GM23338 (cell line): ENCODE measurements at places on chromosomes 3 and 15. TPM values are rescaled to one million over a fixed set of nuclear protein-coding genes. Genes with fewer than 3 reads are reported as not detected.

DNA sequence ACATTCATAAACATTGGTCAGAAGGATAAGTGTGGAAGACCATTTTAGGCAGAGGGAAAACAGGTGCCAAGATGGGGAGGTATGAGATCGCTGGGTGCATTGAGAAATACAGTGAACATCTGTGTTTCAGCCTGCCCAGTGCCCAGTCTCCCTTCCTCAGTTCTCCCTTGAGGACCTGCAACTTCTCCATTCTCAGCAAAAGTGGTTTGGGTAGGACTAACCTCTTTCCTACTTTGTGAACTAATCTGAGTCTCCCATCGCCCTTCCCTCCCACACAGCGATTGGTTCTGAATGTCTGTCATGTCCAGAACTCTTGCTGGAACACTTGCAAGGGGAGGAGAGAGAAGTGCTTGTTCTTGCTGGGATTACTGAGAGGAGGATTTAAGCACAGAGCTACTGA is 10.9 kb upstream of the CCNL1 start:
- H3K36me3 ChIP-seq, result no peaks in the 10 kb centered on the region
- H3K4me1 ChIP-seq, result peaks cover 1% of the 10 kb centered on the region; the same call in 1 of the 2 replicates
- no peaks in the 10 kb centered on the region for H3K27me3 ChIP-seq
- no peak overlapping the region for H3K27ac ChIP-seq
- no peak for DNase-seq
- no peak overlapping the region for H3K4me3 ChIP-seq

GRCh38 chr3:55664387-55664786 is 177.3 kb upstream of the WNT5A start:
- no peak overlapping the region for H3K4me3 ChIP-seq
- H3K27me3 ChIP-seq, result no peaks in the 10 kb centered on the region
- no peak overlapping the region for H3K27ac ChIP-seq
- peak; percentile 52 for DNase-seq
- H3K36me3 ChIP-seq, result no peaks in the 10 kb centered on the region

DNA sequence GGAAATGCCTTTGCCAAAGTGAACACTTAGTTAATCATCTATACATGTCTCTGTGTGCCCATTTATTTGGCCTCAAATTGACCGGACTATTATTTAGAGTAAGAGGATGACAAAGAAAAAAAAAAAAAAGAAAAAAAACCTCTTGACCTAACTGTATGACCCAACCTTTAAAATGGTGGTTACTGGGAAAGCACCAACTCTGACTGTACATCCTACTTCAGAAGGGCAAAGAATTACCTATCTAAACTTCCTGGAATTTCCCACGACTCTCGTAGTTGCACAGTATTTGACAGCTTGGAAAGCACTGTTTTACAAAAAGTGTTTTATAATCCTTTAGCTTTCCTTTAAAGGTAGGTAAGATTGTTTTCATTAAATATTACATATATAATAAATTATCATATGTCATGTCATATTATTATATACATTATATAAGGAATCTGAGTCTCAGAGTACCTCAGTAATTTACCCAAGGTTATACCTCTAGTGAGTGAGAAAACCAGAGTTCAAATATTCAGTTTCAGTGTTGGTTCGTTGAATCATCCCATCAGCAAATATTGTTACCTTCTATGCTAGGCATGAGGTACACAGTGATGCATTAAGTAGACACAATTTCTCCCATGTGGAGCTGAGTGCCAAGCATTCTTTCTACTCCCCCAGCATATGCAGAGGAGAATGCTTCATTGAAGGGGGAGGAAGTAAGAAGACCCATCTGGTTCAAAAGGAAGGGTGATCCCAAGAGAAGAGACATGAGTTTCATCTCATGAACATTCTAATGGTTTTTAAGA is 5.0 kb downstream of the BCL2A1 start:
- no peak overlapping the region for H3K27ac ChIP-seq
- no peaks in the 10 kb centered on the region for H3K36me3 ChIP-seq
- H3K4me1 ChIP-seq, result peaks cover 6% of the 10 kb centered on the region; the same call in 1 of the 2 replicates
- no peaks in the 10 kb centered on the region for H3K27me3 ChIP-seq
- H3K4me3 ChIP-seq, result no peak overlapping the region
- DNase-seq, result no peak

DNA sequence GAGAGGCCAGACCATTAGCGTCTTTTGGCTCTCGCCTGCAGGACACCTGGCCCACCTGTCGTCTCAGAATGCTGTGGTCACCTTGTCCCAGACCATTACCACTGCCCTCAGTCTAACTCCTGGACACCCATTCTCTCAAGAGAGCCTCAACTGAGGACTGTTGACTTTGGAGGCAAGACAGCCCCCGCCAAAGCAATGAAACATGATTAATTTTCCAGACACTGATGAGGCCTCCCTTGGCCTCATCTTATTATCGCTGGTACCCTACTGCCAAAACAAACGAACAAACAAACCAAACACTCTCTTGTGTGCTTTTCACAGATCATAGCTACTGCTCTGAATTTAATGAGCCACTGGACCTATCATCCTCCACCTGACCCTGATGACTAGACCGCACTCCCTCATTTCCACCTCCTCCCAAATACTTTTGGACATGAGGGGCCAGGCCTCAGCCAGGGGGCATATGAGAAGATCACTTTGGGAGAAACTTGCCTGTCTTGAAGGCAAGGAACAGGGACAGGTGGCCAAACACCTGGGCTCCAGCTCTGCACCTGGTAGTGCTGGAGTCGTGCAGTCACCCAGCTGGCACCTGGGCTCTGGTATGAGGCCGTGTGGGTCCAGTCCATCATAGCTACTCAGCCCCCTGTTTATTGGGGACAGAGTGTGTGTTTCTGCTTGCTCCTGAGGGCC is 27.6 kb downstream of the ALS2CL start:
- no peak overlapping the region for H3K27ac ChIP-seq
- H3K36me3 ChIP-seq, result no peaks in the 10 kb centered on the region
- no peaks in the 10 kb centered on the region for H3K27me3 ChIP-seq
- H3K4me3 ChIP-seq, result no peak overlapping the region
- H3K4me1 ChIP-seq, result peaks cover 22% of the 10 kb centered on the region

DNA sequence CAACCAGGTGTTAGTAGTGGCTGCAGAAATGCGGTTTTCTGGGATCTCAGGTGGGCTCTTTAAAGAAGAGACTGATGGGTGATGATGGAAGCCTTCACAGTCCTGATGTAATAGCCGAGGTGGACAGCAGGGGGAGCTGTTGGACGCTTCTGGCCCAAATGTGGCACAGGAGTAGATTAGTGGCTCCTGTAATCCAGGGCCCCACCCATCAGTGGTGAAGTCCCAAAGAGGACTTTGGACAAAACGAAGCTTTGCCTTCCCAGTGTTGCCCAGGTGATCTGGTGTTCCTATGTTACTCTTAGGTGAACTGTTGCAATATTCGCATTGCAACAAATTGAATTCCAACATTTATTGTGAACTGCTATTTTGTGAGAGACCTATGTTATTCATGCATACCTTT is 31.8 kb upstream of the MYZAP start:
- no peak overlapping the region for H3K4me3 ChIP-seq
- no peaks in the 10 kb centered on the region for H3K27me3 ChIP-seq
- no peak overlapping the region for H3K27ac ChIP-seq
- DNase-seq, result peak; percentile 81
- H3K36me3 ChIP-seq, result no peaks in the 10 kb centered on the region
- H3K4me1 ChIP-seq, result no peaks in the 10 kb centered on the region

- no peak overlapping the region for H3K27ac ChIP-seq
- H3K4me3 ChIP-seq, result peak overlapping the region; percentile 20; the same call in 1 of the 2 replicates
- H3K36me3 ChIP-seq, result no peaks in the 10 kb centered on the region; the same call in 1 of the 2 replicates
- H3K27me3 ChIP-seq, result peaks cover 4% of the 10 kb centered on the region; the same call in 1 of the 2 replicates
Measured at GRCh38 chr15:77959432-77959879, 118.1 kb downstream of the TBC1D2B start.

DNA sequence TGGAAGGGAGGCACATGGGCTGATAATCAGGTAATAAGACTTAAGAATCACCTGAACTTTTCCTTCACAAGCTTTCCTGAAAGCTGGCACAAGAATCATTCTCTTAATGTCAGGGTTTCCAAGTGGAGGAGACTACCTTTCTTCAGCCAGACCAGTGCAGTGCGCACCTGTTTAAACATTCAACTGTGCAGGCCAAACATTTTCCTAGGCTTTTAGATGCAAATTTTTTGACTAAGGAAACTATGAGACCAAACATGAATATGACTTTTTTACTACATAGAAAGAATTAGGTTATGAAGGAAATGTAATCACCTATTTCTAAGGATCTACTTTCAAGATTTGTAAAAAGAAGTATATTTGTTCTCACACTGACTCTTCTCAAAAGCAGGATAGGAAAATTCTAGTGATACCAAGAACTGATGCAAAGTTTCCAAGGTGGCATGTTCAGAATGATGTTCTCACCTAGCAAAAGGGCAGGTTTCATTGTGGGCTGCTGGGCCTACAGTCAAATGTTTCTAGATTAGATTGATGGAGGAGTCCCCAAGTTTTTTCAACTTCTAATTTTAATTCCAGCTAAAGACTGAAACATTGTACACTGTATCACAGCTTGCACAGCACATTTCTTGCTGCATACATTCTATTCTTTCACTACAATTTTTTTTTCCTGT is 339.1 kb downstream of the TIGIT start:
- H3K4me3 ChIP-seq, result no peak overlapping the region
- no peaks in the 10 kb centered on the region for H3K36me3 ChIP-seq
- DNase-seq, result no peak
- H3K27ac ChIP-seq, result no peak overlapping the region

GRCh38 chr3:64220161-64220914 is 4.9 kb downstream of the PRICKLE2 start:
- H3K4me1 ChIP-seq, result peaks cover 61% of the 10 kb centered on the region
- DNase-seq, result no peak
- peaks cover 36% of the 10 kb centered on the region for H3K27me3 ChIP-seq
- H3K27ac ChIP-seq, result no peak overlapping the region

- H3K4me1 ChIP-seq, result no peaks in the 10 kb centered on the region
- H3K27ac ChIP-seq, result no peak overlapping the region
- H3K4me3 ChIP-seq, result no peak overlapping the region
- H3K36me3 ChIP-seq, result no peaks in the 10 kb centered on the region
- peak; percentile 59 for DNase-seq
Measured at GRCh38 chr3:185519021-185519420, 20.2 kb upstream of the TMEM41A start.

DNA sequence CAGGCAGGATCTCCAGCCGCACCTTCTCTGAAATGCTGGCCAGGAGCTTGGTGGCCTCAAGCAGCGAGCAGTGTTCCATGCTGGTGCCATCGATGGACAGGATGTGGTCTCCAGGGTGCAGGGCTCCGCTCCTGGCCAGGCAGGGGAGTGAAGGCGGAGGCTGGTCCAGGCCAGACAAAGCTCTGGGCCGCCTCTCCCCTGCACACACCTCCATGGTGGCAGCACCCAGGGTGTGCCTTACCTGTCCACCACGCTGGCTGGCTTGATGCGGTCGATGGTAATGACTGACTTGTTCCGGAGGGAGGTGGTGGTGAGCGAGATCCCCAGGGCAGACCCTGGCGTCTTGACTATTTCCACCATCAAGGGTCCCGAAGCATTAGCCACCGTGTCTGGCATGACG is 20.0 kb downstream of the GRIP2 start:
- no peak overlapping the region for H3K27ac ChIP-seq
- no peaks in the 10 kb centered on the region for H3K36me3 ChIP-seq
- no peaks in the 10 kb centered on the region for H3K4me1 ChIP-seq
- no peak for DNase-seq

GRCh38 chr3:123751433-123751832 is 132.7 kb downstream of the MYLK start:
- H3K36me3 ChIP-seq, result no peaks in the 10 kb centered on the region
- DNase-seq, result no peak
- H3K4me3 ChIP-seq, result no peak overlapping the region

CISH gene
- total RNA-seq, result 2.7 and 3.6 TPM in 2 replicates

UQCC5 gene
- total RNA-seq, result 1.6 and 2.6 TPM in 2 replicates

SPATA12 gene
- 0.10 TPM in 1 of 2 replicates, not detected in the other for total RNA-seq

ISLR gene
- 1.6 TPM in 1 of 2 replicates, not detected in the other for total RNA-seq

LZTFL1 gene
- 11.6 and 13.9 TPM in 2 replicates for total RNA-seq

ESYT3 gene
- 7.4 and 8.2 TPM in 2 replicates for total RNA-seq

FMN1 gene
- 1.6 and 2.1 TPM in 2 replicates for total RNA-seq
